ENCODE measurements at places on chromosomes 11 and 22.

DNA sequence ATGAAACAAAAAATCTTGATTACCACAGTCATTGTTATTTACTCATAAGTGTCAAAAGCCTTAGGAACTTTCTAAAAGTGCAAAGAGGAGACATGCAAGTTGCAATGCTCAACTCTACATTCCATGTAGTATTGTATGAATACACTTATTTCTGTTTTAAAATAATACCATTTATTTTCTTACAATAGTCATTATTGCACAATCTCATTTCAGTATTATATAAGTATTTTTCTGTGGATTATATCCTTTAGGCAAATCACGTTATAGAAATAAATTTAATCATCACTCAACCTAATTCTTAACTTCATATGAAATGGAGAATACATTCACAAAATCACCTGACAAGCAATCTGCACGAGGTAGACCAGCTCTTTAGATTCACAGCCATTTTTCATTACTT is 98.8 kb downstream of the ARHGAP32 start:
- no peak for DNase-seq

DNA sequence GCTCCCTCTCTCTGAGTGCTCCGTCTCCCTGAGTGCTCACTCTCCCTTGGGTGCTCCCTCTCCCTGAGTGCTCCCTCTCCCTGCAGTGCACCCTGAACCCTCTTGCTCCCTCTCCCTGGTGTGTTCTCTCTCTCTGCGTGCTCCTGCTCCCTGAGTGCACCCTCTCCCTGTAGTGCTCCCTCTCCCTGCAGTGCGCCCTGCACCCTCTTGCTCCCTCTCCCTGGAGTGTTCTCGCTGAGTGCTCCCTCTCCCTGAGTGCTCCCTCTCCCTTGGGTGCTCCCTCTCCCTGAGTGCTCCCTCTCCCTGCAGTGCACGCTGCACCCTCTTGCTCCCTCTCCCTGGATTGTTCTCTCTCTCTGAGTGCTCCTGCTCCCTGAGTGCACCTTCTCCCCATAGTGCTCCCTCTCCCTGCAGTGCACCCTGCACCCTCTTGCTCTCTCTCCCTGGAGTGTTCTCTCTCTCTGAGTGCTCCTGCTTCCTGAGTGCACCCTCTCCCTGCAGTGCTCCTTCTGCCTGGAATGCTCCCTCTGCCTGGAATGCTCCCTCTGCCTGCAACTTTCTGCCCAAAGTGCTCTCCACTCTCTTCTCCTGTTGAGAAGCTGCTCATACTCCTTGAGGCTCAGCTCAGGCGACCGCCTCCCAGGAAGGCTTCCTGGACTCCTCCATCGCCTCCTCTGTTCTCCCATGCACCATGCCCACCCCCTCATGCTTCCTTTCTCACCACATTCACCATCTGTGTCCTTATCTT is 48.4 kb upstream of the WNT7B start:
- no peak for DNase-seq

GRCh38 chr22:46309526-46310085 is 12.9 kb downstream of the GTSE1 start:
- no peak for DNase-seq

GRCh38 chr11:75793966-75794365 is 21.0 kb upstream of the UVRAG start:
- no peak for DNase-seq

DNA sequence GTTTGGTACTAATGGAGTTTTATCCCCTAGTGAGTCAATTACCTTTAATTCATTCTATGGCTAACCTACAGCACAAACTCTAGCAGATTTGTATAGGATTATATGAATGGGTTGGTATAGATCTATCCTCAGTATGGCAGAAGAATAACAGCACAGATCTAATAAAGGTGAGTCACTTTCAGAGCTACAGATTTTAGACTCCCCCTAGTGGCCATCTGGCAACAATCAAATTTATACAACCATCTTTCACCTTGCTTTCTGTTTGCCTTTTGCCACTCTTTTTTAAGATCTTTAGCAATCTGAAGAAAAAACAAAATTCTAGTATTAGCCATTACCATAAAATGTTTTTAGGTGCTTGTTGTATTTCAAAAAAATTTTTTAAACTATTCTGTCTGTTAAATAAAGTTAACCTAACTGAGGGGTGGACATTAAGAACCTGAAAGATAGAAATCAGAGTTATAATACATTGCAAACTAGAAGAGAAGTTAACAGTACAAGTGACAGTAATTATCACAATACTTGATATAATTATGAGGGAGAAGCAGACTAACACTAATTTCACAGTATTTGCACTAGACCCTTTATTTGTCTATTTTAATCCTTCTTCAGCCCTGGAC is 25.8 kb downstream of the DDIAS start:
- DNase-seq: no peak

- DNase-seq: no peak
Observed at GRCh38 chr22:19679522-19680101, 34.7 kb upstream of the SEPTIN5 start.

DNA sequence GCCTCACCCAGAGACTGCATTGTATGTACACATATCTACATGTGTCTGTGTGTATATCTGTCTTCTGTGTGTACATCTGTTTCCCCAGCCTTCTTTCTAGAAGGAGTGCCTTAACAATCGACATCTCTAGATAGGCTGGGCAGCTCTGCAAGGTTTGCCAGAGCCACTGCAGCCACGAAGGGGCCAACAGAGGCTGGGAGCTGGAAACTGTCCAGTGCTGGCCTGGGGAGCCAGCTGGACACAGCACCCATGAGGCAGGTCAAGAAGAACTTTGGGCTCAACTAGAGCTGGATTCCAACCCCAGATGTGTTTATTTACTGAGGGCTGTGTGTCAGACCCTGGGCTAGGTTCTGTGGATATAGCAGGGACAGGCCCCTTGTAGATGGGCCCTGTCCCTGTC is 3.3 kb downstream of the SGSM1 start:
- DNase-seq: no peak

GRCh38 chr11:29534836-29535235 is 482.0 kb downstream of the KCNA4 start:
- DNase-seq: no peak

GRCh38 chr11:57368106-57368844 is 12.7 kb downstream of the PRG3 start:
- DNase-seq: no peak

Measured in esophagus squamous epithelium (tissue), 5 donors.